ENCODE measurements at places on chromosomes 2 and 18.

GRCh38 chr18:7064346-7064745 is 53.3 kb downstream of the LAMA1 start:
- H3K4me1 ChIP-seq = peaks cover 22% of the 10 kb centered on the region
- H3K36me3 ChIP-seq = no peaks in the 10 kb centered on the region
- no peak overlapping the region for H3K4me3 ChIP-seq
- peak overlapping the region; percentile 85 for H3K27ac ChIP-seq
- no peaks in the 10 kb centered on the region for H3K27me3 ChIP-seq

DNA sequence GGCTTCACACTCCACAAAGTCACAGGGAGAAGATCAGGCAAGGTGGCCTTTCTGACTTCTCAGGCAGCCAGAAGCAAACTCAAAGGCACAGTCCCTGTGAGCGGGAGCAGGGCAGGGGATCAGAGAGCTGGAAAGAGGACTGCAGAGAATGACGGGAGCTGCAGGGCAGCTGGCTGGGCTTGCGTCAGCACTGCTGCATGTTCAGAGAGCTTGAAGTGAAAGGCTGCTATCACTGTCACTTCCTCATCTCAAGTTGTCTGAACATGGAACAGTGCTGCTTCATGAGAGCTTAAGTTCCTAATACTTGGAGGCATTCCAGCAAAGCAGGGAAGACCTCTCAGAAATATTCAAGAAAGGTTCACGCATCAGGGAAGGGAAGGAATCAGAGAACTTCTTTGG is 20.4 kb downstream of the TGFBRAP1 start:
- H3K27me3 ChIP-seq = no peaks in the 10 kb centered on the region
- peaks cover 6% of the 10 kb centered on the region for H3K4me1 ChIP-seq
- peaks cover 13% of the 10 kb centered on the region for H3K36me3 ChIP-seq
- DNase-seq = no peak
- no peak overlapping the region for H3K4me3 ChIP-seq

GRCh38 chr2:177484180-177484795 is 91.7 kb downstream of the AGPS start:
- no peaks in the 10 kb centered on the region for H3K36me3 ChIP-seq
- no peak for DNase-seq
- no peak overlapping the region for H3K27ac ChIP-seq
- H3K27me3 ChIP-seq = no peaks in the 10 kb centered on the region
- no peak overlapping the region for H3K4me3 ChIP-seq

DNA sequence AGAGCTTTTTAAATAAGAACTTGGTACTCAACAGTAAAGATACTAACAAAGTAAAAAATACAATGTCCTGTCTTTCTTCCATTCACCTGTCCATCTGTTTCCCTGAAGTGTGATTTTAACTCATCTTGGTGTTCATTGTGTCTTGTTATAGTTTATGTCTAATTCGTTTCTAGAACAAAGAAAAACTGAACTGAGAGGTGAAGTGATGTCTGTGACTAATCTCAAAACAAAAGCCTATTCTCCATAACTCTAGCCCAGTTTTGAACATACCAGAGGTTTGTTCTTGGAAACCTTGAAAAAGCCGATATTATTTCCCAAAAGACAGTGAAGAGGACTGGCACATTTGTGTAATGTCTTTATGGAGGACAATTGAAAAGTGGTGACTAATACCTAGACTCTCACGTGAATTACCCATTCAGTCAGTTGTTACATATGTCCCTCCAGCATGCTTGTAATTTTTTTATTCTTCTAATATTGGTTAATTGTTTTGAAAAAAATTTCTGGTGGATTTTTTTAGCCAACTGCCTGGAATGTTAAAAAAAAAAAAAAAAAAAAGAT is 725.8 kb downstream of the SATB2 start:
- DNase-seq = no peak
- H3K4me1 ChIP-seq = no peaks in the 10 kb centered on the region
- H3K4me3 ChIP-seq = no peak overlapping the region
- H3K27ac ChIP-seq = no peak overlapping the region

GRCh38 chr2:24539258-24539657 is 48.2 kb downstream of the NCOA1 start:
- no peaks in the 10 kb centered on the region for H3K27me3 ChIP-seq
- no peak overlapping the region for H3K4me3 ChIP-seq
- no peaks in the 10 kb centered on the region for H3K4me1 ChIP-seq
- DNase-seq = no peak

Measured in trophoblast cell (in vitro differentiated cells and primary cell).